ENCODE measurements at places on chromosomes 1 and 21. TPM values are rescaled to one million over a fixed set of nuclear protein-coding genes. Genes with fewer than 3 reads are reported as not detected.

Gene CFAP107
- total RNA-seq, result not detected

Gene SPRR2B
- total RNA-seq, result not detected

Gene MPL
- total RNA-seq, result not detected

Gene KCNQ4
- total RNA-seq, result not detected

Gene KLHDC8A
- not detected for total RNA-seq

Gene HSPB7
- total RNA-seq, result not detected

Gene EDARADD
- total RNA-seq, result 1.1 TPM

Gene C1QB
- total RNA-seq, result not detected

Gene POFUT2
- 31.3 TPM for total RNA-seq

Gene GRIK1
- not detected for total RNA-seq

Gene RGS4
- total RNA-seq, result not detected

Gene DNM3
- total RNA-seq, result 0.68 TPM

Gene IPO9
- total RNA-seq, result 112 TPM

Gene PBX1
- total RNA-seq, result 2.3 TPM

Gene AMY1B
- not detected for total RNA-seq

Gene SIK1
- total RNA-seq, result 77.1 TPM

Gene CXADR
- 7.9 TPM for total RNA-seq

Gene SLC37A1
- total RNA-seq, result 7.6 TPM

Gene NES
- not detected for total RNA-seq

Gene KCNA10
- total RNA-seq, result not detected

Gene TLR5
- 1.5 TPM for total RNA-seq

Gene WNT3A
- 0.10 TPM for total RNA-seq

Gene GRIK3
- not detected for total RNA-seq

Gene YOD1
- 19.2 TPM for total RNA-seq

Gene OR10J5
- total RNA-seq, result not detected

Gene SLC22A15
- 32.4 TPM for total RNA-seq

Gene SPRR1B
- total RNA-seq, result 4.0 TPM

Gene OR2T2
- total RNA-seq, result not detected

Gene COQ8A
- 22.1 TPM for total RNA-seq

Gene TNFRSF4
- not detected for total RNA-seq

Gene ROR1
- 4.6 TPM for total RNA-seq

Gene ZNF683
- total RNA-seq, result not detected

Gene SH2D5
- total RNA-seq, result 14.0 TPM

Gene CD34
- 0.52 TPM for total RNA-seq

Gene PLA2G2F
- total RNA-seq, result not detected

Gene EXO1
- total RNA-seq, result 17.5 TPM

Gene MARK1
- 12.9 TPM for total RNA-seq

Gene RNU1-4
- total RNA-seq, result 1,539 TPM

Gene FDPS
- 176 TPM for total RNA-seq

Gene NEK2
- total RNA-seq, result 33.4 TPM

Gene CLCA4
- not detected for total RNA-seq
